ENCODE measurements at places on chromosomes 7 and 10.

- no peak for DNase-seq
These were observed 18.8 kb downstream of the BMPR1A start for GRCh38 chr10:86775056-86775869.

DNA sequence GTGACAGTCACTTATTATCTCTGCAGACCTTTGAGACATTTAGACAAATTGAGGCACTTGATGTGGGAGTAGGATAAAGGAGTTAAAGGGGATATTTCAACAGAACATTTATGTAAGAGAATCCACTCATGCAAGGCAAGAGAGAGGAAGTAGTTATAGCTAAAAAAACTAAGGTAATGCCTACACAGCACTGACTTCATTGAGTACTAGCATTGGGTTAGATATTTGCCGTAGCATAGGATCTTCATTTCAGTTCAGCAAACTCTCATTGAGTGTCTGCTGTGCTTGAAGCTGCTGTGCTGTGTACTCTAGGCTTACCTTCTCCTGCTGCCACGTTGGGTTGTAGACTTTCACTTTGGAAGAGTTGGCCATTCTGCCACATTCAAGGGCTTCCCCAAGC lies 10.5 kb upstream of the ENTPD1 start:
- no peak for DNase-seq

GRCh38 chr10:97532935-97533671 lies 34.4 kb downstream of the UBTD1 start:
- DNase-seq: no peak

- no peak for DNase-seq
These were observed 54.2 kb upstream of the GDF10 start for GRCh38 chr10:47245731-47246350.

DNA sequence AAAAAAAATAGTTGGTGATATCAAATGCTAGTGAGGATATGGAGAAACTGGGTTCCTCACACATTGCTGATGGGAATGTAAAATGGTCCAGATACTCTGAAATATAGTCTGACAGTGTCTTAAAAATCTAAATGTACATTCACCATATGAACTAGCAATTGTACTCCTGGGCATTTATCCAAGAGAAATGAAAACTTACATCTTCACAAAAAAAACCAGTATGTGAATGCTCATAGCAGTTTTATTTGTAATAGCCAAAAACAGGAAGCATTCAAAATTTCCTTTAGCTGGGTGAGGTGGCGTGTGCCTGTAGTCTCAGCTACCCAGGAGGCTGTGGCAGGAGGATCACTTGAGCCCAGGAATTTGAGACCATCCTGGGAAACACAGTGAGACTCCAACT lies 2.1 kb upstream of the SSC4D start:
- DNase-seq: no peak

DNA sequence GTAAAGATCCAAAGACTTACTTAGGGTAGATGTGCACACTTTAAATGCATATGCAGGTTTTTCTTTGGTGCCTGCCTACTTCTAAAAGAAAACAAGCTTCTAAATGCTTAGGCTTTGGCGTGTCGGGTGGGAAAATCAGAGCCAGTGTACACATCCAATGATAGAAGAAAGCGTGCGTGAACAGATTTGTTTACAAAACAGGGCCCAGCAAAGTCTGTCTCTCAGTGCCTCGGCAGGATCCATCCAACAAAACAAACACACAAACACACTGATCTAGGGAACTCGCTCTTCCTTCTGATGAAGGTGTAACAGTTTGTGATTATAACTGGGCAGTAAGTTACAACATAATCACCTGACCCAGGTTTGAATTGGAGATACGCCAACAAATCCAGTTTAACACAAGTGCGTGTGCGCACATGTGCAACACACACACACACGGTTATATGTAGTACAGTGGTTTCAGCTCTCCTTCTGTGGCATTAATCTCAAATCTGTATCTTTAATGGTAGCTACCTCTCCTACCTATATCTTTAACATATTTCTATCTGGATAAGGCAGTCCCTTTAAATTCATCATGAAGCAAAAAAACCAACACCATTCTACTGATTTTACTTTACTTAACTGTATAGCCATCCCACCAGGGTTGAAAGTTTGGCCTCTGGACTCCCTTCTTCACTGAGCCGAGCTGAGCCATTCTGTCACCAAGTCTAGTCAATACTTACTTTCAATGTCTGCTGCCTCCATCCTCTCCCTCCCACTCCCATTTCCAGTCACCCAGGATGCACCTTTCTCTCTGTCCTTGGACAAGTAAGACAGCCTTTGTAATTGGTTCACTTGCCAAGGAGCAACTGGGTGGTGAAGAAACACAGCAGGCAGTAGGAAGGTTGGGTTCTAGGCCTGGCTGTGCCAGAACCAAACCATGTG lies 184.4 kb upstream of the KLF14 start:
- DNase-seq: no peak

GRCh38 chr7:32022966-32023365 lies 47.2 kb downstream of the PDE1C start:
- no peak for DNase-seq

- DNase-seq: no peak
These were observed 64.3 kb downstream of the AP3M1 start for GRCh38 chr10:74086317-74086716.

GRCh38 chr7:99944497-99945070 lies 15.2 kb upstream of the GJC3 start:
- no peak for DNase-seq
